ENCODE measurements at places on chromosomes 11 and 22.

DNA sequence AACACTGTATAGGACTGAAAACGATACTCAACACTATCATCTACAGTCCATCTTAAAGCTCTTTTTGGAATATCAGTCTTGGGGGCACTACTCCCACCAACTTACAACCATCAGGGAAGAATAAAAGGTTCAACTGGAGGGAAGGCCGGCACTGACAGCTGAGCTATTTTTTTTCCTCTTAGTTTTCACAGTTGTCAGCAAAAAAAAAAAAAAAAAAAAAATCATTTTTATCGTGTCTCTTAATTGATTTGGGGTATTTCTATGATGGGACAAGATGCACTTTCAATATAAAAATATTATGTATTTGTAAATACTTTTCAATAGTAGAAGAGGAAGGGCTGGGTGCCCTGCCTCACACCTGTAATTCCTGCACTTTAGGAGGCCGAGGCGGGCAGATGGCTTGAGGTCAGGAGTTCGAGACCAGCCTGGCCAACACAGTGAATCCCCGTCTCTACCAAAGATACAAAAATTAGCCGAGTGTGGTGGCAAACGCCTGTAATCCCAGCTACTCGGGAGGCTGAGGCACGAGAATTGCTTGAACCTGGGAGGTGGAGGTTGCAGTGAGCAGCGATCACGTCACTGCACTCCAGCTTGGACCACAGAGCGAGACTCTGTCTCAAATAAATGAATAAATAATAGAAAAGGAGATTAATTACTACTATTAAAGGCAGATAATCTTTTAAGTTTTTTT is 1.5 kb downstream of the KIF18A start:
- no peak for DNase-seq

GRCh38 chr11:113884361-113884836 is 9.0 kb upstream of the USP28 start:
- peak; percentile 59 for DNase-seq

- DNase-seq, result no peak
Observed at GRCh38 chr22:29078036-29078868, 5.4 kb downstream of the KREMEN1 start.

DNA sequence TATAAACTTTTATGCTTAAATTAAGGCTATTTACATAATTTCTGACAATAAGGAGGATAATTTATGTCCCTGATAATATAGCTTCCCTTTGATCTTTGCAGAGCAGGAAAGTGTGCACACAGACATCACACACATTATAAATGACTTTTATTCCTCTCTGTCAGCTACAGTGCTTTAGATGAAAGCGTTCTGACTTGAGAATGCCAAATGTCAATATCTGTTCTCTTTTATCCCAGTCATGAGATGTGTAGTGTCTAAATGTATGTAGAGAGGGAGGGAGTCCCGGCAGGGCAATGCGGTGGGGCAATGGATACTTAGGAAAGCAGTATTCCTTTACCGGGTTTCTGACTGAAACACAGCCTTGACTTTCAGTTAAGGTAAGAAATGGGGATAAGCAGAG is 225.4 kb upstream of the CHORDC1 start:
- DNase-seq, result no peak

DNA sequence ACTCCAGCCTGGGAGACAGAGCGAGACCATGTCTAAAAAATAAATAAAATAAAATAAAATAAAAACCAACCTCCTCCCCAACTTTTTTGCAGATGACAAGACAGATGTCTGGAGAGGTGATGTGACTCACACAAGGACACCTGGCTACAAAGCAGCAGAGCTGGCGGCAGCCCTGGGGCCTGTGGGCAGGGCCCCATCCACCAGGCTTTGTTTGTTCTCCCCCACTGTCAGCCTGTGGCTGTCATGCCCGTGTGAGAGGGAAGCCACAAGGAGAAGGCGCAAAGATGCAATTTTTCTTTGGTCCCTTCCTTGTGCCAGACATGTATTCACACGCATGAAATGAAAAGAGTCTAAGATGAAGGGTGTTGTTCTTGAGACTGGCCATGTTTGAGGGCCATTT is 16.6 kb downstream of the CD59 start:
- DNase-seq, result no peak

DNA sequence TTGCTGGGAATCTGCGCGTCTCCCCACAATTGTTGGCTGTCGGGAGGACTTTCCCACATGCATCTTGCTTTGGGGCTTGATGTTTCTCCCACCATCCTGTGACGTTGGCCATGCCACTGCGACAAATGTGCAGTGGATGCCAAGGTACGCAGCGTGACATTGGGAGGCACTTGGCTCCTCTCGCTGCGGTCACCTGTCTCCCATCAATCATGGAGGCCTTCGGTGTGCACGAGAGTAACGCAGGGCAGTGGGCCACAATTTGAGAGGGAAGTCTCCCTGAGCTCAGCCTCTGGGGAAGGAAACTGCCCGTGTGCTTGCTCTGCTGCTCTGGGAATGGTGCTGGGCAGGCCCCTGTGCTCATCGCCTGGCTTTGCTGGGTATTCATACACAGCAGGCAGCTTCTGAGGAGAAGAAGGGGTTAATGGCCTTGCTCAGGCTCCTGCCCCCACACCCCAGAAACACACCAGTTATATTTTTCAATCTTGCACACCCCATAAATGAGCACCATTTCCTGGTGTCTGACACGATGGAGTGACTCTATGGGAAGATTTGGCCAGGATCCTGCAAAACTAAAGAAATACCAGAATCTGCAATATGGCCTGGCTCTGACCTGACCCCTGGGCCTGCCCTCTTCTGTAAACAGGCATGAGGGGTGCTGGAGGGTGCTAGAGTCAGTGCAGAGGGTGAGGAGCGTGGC is 153.5 kb downstream of the ADAMTS15 start:
- no peak for DNase-seq

DNA sequence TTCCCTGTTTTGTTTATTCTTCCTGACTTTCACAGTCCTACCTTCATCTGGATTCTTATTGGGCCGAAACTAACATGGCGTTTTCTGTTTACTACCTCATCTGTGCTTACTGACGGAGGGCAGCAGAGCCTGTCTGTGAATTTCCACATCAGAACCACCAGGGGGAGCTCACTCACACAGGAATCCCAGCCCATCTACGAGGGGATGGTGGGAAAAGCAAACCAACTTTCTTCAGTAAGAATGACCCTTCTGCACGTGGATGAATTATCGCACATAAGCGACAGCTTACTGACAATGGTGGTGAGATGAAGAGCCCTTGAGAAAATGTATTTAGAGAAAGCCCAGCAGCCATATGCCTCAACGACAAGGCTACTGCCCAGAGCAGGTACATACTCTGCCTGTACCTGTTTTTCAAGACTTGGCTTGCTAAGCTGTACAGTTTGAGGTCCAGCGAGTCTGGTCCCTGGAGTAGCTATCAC is 42.5 kb downstream of the LARGE2 start:
- DNase-seq, result peak; percentile 66

- no peak for DNase-seq
Observed at GRCh38 chr22:49955581-49956417, 4.8 kb upstream of the PIM3 start.

GRCh38 chr11:58921778-58922390 is 17.4 kb upstream of the GLYATL1 start:
- DNase-seq, result no peak

- no peak for DNase-seq
Observed at GRCh38 chr11:88064097-88064705, 111.0 kb downstream of the RAB38 start.

GRCh38 chr22:30375312-30375849 is 11.8 kb downstream of the RNF215 start:
- DNase-seq, result no peak

DNA sequence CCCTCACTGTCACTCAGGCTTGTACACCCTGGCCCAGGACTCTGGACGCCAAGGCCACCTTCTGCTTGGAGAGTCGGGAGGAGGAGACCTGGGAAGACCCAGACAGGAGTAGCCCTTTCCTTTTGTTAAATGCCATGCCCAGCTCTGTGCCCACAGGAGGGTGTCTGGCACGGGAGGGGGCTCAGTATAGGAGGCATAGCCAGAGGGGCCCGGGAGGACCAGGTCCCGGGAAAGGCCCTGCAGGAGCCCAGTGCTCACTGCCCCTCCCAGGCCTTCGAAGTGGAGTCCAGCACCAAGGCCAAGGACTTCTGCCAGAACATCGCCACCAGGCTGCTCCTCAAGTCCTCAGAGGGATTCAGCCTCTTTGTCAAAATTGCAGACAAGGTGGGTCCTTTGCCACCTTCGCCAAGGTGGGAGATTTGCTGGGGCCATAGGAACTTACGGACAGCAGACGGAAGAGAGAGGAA is 79.0 kb downstream of the MYO7A start:
- DNase-seq, result no peak

- no peak for DNase-seq
Observed at GRCh38 chr11:83280256-83280655, 5.9 kb downstream of the CCDC90B start.

GRCh38 chr22:36743591-36744412 is 32.1 kb downstream of the IFT27 start:
- peak; percentile 9 for DNase-seq

- DNase-seq, result peak; percentile 72
Observed at GRCh38 chr22:18970176-18970947, 34.3 kb upstream of the PRODH start.

- no peak for DNase-seq
Observed at GRCh38 chr11:96315476-96315875, 27.5 kb downstream of the MAML2 start.

- DNase-seq, result no peak
Observed at GRCh38 chr11:79436919-79437277, 3.9 kb downstream of the TENM4 start.

- no peak for DNase-seq
Observed at GRCh38 chr11:121352251-121352891, 59.8 kb downstream of the SC5D start.

- DNase-seq, result peak; percentile 43
Observed at GRCh38 chr22:38569181-38569971, 607 bp downstream of the DMC1 start.

GRCh38 chr11:70541699-70542098 is 143.4 kb downstream of the CTTN start:
- no peak for DNase-seq

DNA sequence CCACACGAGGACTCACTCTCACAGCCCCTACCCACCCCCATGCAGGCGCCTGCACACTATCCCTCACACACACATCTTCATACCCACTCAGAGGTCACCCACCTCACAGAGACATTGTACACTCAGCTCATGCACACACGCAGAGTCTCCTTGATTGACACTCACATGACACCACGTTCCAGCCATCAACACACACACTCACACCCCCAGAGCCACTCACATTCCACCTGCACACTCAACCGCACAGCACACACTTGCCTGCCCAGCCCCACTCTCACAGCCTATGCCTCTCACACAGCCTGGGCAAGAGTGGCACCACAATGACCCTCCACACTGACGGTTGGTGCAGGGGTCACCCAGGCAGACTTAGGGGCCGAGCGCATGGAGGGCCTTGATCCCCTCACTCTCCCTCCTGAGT is 2.2 kb downstream of the SPI1 start:
- DNase-seq, result no peak

DNA sequence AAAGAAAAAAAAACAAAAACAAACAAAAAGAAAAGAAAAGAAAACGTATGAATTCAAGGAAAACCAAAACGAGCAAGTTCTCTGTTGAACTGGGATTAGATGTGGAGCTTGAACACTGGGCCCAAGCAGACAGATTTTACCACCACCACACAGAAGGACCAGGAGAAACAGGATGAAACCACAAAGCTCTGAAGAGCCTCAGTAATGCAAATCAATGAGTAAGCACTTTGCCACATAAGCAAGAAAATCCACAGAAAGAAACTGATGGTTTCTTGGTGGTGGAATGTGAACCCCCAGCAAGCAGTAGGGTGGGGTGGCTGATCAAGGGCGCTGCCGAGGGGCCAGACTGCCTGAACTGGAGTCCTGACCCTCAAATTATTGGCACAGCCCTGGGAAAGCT is 50.9 kb upstream of the NFRKB start:
- DNase-seq, result no peak

DNA sequence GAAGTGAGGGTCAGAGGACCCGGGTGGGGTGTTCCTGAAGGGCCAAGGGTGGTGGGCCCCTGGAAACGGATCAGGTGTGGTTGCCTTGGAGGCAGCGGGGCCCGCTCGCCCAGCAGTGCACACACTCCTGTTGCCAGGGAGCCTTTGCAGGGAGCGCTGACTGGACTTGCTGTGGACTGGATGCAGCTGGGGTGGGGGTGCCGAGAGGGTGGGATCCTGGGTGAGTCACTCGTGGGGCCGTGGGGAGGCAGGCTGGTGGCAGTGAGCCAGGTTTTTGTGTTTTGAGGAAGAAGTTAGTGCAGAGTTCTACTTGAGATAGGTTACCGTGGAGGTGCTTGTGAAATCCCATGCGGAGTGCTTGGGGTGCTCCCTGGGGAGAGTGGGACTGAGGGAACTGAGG is 1.3 kb downstream of the MRPL23 start:
- DNase-seq, result no peak

DNA sequence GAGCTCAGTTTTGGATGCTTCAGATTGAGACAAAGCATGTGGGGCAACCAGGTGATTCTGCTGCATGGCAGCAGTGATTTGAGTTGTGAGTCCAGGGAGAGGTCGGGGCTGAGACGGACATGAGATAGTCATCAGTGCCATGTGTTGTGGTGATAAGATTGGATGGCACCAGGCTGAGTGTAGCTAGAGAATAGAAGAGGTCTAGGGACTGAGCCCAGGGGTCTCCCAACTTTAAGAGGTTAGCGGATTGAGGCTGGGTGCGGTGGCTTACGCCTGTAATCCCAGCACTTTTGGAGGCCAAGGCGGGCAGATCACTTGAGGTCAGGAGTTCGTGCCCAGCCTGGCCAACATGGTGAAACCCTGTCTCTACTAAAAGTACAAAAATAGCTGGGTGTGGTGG is 6.3 kb upstream of the CTSD start:
- no peak for DNase-seq

DNA sequence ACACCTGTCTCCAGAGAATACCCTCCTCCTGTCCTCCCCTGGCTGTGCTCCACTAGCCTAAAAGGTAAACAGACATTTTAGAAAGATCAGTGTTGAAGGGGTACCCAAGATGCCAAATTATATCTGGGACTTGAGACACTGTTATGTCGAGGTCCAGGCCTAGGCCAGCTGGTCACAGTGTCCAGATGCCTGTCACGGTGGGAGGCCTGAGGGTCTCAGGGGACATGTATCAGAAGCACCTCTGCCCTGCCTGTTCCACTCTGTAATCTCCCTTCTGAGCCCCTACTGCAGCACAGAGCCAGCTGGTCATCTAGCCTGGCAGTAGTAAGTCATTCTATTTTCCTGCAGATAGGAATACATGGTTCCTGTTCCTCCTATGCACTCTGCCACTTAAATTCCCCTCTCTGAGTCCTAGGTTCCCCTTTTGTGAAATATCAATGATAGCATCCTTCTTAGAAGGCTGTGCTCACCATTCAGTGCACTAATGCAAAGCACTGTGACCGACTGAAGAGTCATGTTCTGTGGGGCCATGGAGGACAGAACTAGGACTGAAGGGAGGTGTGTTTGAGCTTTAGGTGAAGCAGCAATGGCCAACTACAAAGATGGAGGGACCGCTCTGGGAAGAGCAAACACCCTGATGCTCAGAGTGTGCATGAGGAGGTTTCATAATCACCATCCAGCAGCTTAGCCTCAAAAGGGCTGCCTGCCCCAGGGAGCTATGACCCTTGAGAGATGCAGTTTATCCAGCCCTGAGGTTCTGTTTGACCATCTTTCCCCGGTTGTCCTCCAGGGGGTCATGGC is 44.8 kb upstream of the TUB start:
- no peak for DNase-seq

GRCh38 chr11:57638005-57638781 is 11.5 kb downstream of the YPEL4 start:
- DNase-seq, result peak; percentile 94

- DNase-seq, result no peak
Observed at GRCh38 chr11:66321606-66322005, 4.8 kb upstream of the CD248 start.

- DNase-seq, result no peak
Observed at GRCh38 chr11:33936725-33937604, 45.1 kb upstream of the LMO2 start.
